ENCODE measurements at places on chromosomes 2 and 18.

- no peak overlapping the region for H3K27ac ChIP-seq
- peak; percentile 36 for DNase-seq
- H3K4me3 ChIP-seq: no peak overlapping the region
These were observed 13.3 kb downstream of the RELCH start for GRCh38 chr18:62200121-62200914.

- peaks cover 70% of the 10 kb centered on the region for H3K4me1 ChIP-seq
- no peaks in the 10 kb centered on the region for H3K27me3 ChIP-seq
- H3K27ac ChIP-seq: peak overlapping the region; percentile 36
- no peaks in the 10 kb centered on the region for H3K36me3 ChIP-seq
- H3K4me3 ChIP-seq: no peak overlapping the region
These were observed 31.9 kb downstream of the GLI2 start for GRCh38 chr2:120767486-120768005.

DNA sequence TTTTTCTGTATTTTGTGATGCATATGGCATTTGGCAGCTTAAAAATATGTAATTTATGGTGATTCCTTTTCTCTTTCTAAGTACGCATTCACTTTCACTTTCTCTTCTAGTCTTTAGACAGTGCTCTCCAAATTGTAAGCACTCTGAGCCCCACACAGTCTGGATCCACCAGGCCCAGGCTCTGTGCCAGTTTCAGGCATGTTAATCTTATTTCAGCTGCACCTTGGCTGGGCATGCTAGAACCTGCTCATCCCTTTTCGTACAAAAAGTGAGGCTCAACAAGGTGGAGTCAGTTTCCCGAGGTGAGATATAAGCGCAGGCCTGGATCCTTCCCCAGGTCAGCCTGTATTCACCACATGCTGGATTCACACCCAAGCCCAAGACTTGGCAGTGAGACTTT, 203.9 kb downstream of the MTX2 start:
- DNase-seq: peak; percentile 25
- H3K4me1 ChIP-seq: no peaks in the 10 kb centered on the region
- no peak overlapping the region for H3K4me3 ChIP-seq
- H3K27me3 ChIP-seq: peaks cover 9% of the 10 kb centered on the region
- H3K36me3 ChIP-seq: no peaks in the 10 kb centered on the region

GRCh38 chr2:55159752-55160151, 72.3 kb downstream of the CLHC1 start:
- peaks cover 47% of the 10 kb centered on the region for H3K4me1 ChIP-seq
- H3K36me3 ChIP-seq: no peaks in the 10 kb centered on the region
- no peaks in the 10 kb centered on the region for H3K27me3 ChIP-seq
- H3K4me3 ChIP-seq: no peak overlapping the region
- H3K27ac ChIP-seq: no peak overlapping the region

DNA sequence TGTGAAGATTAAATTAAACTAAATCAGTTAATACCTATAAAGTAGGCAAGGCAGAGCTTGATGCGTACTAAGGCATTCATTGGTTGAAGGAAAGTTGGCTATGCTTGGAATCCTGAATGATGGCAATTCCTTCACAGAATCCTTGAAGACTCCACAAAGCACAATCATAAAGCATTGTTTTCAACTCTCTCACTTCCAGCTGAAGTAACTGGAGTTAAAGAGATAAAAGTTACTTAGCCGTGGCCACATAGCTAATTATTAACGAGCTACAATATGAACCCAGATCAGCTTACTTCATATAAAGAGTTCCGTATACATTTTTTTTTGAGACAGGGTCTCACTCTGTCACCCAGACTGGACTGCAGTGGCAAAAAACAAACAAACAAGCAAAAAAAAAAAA, 483.9 kb upstream of the DDX18 start:
- H3K36me3 ChIP-seq: no peaks in the 10 kb centered on the region
- no peak for DNase-seq
- no peaks in the 10 kb centered on the region for H3K4me1 ChIP-seq
- H3K27ac ChIP-seq: no peak overlapping the region

- no peaks in the 10 kb centered on the region for H3K36me3 ChIP-seq
- peaks cover 15% of the 10 kb centered on the region for H3K4me1 ChIP-seq
- H3K4me3 ChIP-seq: no peak overlapping the region
- DNase-seq: no peak
- no peaks in the 10 kb centered on the region for H3K27me3 ChIP-seq
- no peak overlapping the region for H3K27ac ChIP-seq
These were observed 55.3 kb upstream of the NABP1 start for GRCh38 chr2:191622374-191623320.

DNA sequence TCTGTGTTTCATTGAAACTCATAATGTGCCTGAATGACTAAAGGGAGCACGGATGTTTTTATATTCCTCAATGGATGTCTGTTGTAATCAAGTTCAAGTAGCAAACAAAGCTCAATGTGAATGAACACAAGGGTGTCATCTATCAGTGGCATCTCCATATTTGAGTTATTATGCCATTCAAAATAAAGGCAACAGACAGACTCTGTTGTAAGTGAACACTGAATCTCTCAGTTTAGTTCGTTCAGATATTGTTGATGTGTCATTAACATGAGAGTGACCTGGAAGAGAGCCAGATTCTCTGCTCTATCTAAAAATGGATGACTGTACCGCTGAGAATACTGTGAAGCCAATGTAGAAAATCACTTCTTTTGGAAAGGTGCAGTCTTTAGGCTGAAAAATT, 118.7 kb downstream of the NUP35 start:
- H3K36me3 ChIP-seq: no peaks in the 10 kb centered on the region
- no peaks in the 10 kb centered on the region for H3K4me1 ChIP-seq
- no peak overlapping the region for H3K27ac ChIP-seq

- H3K4me1 ChIP-seq: no peaks in the 10 kb centered on the region
- no peaks in the 10 kb centered on the region for H3K36me3 ChIP-seq
- H3K4me3 ChIP-seq: no peak overlapping the region
These were observed 16.8 kb upstream of the SMAD4 start for GRCh38 chr18:51013259-51013658.

DNA sequence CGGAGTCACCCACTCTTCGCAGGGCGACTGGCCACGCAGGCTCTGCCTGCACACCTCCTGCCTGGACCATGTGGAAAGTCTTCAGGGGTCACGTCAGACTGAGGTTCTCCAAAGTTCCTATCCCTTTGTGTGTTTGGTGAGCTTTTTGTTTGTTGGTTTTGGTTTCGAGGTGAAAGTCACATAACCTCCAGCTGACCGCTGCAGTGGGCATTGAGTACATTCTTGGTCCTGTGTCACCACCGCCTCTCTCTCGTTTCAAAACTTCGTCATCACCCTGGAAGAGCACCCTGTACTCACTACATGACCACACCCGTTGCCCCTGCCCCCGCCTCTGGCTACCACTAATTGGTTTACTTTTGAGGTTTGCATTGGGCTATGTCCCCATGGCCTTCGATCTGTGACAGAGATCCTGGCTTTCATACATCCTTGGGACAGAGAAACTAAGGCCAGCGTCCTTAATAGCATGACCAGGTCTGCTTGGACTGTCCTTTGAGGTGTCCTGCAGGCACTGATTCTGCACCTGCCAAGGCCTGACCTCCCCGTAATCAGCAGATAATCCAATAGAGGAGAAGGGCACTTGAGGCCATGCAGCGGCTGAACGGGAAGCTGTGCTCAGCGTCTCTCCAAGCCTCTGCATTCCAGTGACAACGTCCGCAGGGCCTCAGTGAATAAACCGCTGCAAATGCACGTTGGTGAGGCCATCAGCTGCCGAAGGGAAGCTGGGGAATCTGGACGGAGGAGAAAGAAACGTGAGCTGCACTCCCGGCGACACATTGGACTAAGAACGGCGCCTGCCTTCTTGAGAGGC, 46.8 kb downstream of the SH3BP4 start:
- no peak for DNase-seq
- H3K36me3 ChIP-seq: peaks cover 64% of the 10 kb centered on the region
- peak overlapping the region; percentile 18 for H3K27ac ChIP-seq
- H3K27me3 ChIP-seq: no peaks in the 10 kb centered on the region

- no peaks in the 10 kb centered on the region for H3K4me1 ChIP-seq
- no peaks in the 10 kb centered on the region for H3K27me3 ChIP-seq
- no peak overlapping the region for H3K4me3 ChIP-seq
- H3K36me3 ChIP-seq: no peaks in the 10 kb centered on the region
These were observed 35.6 kb upstream of the PNPT1 start for GRCh38 chr2:55729136-55729685.

GRCh38 chr2:128322715-128323554, 4.3 kb upstream of the HS6ST1 start:
- H3K27me3 ChIP-seq: no peaks in the 10 kb centered on the region
- no peak overlapping the region for H3K4me3 ChIP-seq
- H3K4me1 ChIP-seq: peaks cover 7% of the 10 kb centered on the region
- no peak for DNase-seq
- H3K36me3 ChIP-seq: no peaks in the 10 kb centered on the region
- H3K27ac ChIP-seq: peak overlapping the region; percentile 34

- no peak overlapping the region for H3K27ac ChIP-seq
- DNase-seq: peak; percentile 65
- no peaks in the 10 kb centered on the region for H3K4me1 ChIP-seq
These were observed 112.4 kb upstream of the ZNF236 start for GRCh38 chr18:76709659-76710645.
